Left renal pelvis (tissue), 4 donors: ENCODE measurements at places on chromosomes 5 and 9. TPM values are rescaled to one million over a fixed set of nuclear protein-coding genes. Genes with fewer than 3 reads are reported as not detected.

DNA sequence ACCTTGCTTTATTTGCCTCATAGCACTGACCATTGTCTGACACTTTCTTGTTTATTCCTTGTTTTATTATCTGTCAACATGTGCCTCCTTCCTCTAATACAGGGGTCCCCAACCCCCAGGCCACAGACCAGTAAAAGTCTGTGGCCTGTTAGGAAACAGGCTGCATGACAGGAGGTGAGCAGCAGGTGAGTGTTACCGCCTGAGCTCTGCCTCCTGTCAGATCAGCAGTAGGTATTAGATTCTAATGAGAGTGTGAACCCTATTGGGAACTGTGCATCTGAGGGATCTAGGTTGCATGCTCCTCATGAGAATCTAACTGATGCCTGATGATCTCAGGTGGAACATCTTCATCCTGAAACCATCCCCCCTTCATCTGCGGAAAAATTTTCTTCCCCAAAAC, 228.0 kb downstream of the HINT1 start:
- DNase-seq = no peak

GRCh38 chr5:45643056-45643455, 53.1 kb downstream of the HCN1 start:
- no peak for DNase-seq

- DNase-seq = no peak
Observed at GRCh38 chr5:97570242-97570641, 387.2 kb upstream of the RIOK2 start.

DNA sequence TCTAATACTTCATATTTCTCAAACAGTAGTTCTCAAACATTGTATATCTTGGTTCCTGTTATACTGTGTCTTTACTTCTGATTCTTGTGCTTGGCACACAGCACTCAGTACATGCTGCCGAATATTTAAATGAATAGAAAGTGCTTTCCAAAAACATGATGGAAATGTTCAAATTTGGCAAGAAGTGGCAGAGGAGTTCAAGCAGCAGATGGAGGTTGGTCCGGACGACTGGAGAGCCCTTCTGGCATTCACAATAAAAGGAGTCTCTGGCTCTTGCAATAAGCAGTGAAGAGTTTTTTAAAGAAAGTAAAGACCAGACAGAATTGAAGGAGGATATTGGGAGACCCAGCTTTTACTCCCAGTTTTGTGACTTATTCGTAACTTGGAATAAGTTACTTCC, 36.3 kb downstream of the TSTD2 start:
- no peak for DNase-seq

DNA sequence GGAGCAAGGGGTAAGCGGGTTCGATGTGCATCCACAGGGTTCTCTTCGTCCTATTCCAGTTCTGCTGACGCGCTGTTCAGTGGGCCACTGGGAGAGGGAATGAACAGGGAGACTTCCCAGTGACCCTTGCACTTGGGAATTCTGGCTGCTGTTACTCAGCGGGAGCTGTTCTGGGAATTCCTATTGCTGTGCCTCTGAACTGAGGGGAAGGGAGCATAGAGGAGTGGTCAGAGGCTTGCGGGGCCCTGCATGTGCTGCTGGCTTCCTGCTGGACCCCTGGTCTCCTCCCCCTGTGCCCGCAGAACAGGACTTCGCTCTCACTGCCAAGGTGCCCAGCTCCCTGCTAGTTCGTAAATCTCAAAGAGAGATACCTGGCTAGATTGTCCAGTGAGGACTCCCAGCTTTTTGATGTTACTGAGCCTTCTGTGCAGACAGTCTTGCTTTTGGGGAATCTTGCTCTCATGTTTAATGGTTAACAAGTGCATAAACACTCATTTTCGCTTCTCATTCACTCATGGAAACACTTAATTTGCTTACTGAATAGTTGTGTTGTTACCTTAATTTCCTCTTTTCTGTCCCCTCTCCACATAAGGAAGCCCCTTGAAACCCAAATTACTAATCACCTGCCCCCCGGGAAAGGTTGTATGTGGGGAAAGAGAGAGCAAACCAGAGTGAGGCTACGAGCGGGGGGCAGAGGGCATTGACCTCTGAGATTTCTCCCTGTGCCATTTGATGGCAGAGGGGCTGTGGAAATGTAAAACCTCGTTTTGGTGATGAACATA, 5.9 kb downstream of the TRIO start:
- DNase-seq = no peak

- no peak for DNase-seq
Observed at GRCh38 chr5:94700592-94700991, 82.1 kb downstream of the SLF1 start.

GRCh38 chr5:150239794-150240122, 49.8 kb downstream of the CAMK2A start:
- no peak for DNase-seq

- DNase-seq = no peak
Observed at GRCh38 chr5:163385824-163386223, 51.6 kb upstream of the CCNG1 start.

- DNase-seq = no peak
Observed at GRCh38 chr9:38355115-38355514, 37.4 kb upstream of the ALDH1B1 start.

DNA sequence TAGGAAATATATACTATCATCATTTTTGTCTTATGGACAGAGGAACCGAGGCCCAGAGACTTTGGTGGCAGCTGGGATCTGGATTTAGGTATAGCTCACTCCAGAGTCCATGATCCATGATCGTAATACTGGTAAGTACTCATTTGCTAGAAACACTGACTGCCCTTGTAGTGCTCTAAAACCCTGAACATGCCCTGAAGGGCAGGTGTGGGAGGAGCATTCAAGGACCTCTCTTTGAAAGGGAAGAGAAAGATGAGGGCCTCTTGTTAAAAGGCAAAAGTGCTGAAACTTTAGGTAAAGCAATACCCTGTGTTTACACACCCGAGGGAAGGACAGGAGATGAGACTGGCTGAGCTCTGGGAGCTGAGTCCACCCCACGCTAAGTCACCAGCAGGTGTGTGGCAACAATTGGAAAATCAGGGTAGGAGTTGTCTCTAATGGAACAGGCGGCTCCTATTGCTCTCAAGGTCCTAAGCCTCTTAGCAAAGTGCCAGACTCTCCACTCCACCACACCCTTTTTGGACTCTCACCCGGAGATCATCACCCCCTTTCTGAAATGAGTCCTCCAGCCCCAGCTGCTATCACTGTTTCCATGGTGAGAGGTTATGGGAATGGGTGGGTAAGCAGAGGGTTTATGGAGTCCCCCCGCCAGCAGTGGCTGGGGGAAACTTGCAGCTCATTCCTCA, 34.8 kb downstream of the TRPC7 start:
- no peak for DNase-seq

DNA sequence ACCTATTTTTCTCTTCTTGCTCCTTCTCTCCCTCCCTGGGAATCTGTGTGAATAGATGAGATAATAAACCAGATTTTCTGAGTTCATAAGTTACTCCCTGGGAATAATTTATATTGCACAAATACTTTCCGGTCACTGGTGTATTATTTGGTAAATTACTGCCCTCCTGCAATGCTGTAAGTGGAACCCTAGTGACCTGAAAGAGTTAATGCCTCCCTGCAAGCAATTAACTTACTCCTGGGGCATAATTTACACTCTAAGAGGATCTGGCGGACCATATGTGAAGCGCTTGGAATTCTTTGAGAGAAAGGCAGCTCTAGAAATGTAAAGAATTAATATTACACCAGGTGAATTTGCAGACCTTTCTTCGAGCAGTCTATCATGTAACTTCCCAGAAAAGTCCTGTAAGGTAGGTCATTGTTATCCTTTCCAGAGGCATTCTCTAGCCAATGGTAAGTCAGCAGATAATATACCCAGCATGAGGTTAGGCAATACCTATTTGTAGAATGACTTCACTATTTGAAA, 7.0 kb upstream of the GDNF start:
- DNase-seq = no peak

DNA sequence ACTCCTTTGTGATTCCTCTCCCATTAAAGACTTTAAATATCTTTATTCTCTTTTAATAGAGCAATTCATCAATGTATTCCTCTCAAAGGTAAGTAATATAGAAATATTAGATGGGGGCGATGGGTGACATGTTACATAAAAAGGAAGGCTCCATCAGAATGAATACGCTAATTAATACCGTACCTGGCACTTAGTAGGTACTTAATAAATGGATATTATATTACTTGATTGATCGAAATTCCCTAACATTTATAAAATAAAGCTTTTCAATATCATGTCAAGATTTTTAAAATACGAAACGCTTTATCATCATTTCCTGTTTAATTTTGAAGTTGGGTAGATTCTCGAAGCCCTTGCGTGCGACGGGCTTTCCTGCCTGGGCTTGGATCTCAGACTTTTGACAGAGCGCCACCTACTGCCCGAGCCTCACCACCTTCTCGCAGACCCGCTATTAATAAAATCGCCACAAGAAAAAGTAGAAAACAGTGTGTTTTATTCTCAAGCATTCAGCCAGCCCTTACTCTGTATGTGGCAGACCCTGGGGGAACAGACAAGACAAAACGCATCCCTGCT, 99.4 kb downstream of the C5orf15 start:
- DNase-seq = peak; percentile 36

GRCh38 chr9:98829766-98830165, 22.3 kb downstream of the GALNT12 start:
- DNase-seq = no peak

GRCh38 chr5:54835647-54836046, 149.7 kb downstream of the ESM1 start:
- DNase-seq = no peak

- DNase-seq = no peak
Observed at GRCh38 chr5:95562282-95562681, 7.4 kb downstream of the ARSK start.

GRCh38 chr9:40927260-40927631, 201.2 kb downstream of the FOXD4L6 start:
- no peak for DNase-seq

GRCh38 chr9:134670042-134670525, 28.5 kb downstream of the COL5A1 start:
- no peak for DNase-seq

DNA sequence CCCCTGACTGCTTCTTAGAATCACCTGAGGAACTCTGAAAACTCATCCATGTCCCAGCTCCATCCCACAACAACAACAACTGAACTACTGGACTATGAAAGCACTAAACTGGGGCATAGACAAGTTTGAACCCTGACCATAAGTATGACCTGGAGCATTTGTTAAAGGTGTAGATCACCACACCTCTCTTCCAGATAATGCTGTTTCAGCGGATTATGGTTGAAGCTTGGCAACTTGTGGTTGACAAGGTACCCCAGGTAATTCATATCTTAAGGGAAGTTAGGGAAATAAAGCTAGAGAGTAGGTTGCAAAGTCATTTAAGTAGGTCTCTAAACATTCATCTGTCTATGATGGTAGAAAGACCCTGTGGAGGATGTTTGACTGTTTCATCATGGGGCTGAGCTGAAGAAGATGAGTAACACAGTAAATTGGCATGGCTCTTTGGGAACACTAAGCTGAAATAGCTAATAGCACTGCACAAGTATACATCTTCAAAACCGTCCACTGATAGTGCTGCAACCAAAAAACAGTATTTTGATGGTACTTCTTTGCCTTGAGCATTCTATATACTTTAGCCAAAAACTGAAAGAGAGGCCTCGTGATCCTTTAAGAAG, 80.2 kb downstream of the TMEM174 start:
- no peak for DNase-seq

DNA sequence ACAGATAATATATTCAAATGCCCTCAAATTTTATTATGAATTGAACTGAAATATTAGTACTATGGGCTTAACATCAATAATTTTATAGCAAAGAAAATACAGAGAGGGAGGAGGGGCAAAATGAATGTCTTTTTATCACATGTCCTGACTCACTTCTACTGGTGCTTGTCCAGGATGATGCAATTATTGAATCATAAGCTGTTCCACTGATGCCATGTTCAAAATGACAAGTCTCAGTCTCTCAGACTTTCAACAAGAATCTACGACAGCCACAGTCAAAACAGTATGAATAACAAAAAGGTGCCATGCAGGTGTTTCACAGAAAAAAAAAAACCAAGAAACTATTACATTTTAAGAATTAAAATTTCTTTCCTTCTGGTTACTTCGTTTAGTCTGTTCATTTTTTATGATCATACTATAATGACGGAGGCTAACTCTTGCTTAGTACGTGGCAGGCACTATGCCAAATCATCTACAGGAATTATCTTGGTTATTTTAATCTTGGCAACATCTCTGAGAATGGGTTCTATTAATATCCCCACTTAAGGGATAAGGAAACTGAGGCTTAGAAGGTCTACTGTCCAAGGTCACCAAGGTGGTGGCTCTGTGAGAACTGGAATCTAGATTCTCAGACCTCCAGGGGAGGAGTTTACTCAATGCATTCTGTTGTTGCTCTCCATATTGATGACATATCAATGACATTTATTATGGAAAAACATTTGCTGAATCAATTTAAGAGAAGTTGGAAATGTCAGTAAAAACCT, 61.5 kb downstream of the NR3C1 start:
- DNase-seq = no peak

DNA sequence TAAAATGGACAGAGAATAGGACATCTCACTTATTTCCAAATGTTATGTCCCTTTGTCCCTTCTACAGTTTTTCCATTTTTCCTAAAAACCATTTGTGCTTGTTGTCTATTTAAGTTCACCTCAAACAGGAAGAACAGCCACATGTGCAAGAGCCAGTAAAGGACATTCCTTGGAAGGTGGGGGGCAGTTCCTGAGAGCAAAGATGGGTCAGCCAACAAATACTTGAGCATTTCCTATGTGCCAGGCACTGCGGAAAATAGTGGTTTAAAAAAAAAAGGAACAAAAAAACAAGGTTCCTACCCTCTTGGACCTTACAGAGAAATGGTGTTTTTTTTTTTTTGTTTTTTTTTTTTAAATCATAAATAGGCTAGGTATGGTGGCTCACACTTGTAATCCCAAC, 26.8 kb downstream of the ANP32B start:
- no peak for DNase-seq

GRCh38 chr5:42924226-42924625, 112.5 kb upstream of the SELENOP start:
- DNase-seq = no peak

DNA sequence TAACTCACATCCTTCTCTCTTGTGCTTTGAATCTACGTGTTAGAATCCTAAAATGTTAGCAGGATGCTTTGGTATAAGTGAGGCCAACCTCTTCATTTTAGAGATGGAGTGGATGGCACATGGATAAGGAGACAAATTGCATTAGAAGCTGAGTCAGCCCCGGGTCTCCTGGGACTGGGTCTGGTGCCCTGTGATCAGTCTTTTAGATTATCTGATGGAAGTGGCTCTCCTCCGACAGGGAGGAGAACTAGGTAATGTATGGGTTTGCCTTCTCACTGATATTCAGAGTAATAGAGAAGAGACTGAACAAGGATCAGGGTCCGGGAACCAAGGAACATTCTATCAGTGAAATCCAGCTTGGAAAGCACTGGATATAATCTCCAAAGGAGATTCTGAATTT, 74.9 kb upstream of the TNFSF8 start:
- no peak for DNase-seq

The GARIN3 gene
- polyA plus RNA-seq = not detected

The DRD1 gene
- polyA plus RNA-seq = 0.06 TPM

The PCSK1 gene
- polyA plus RNA-seq = 0.10 TPM

The MYORG gene
- 6.0 TPM for polyA plus RNA-seq

The PCDHA1 gene
- 0.06 TPM for polyA plus RNA-seq

The ZNF79 gene
- 6.6 TPM for polyA plus RNA-seq

The SLC45A2 gene
- 0.29 TPM for polyA plus RNA-seq

The PPP3R2 gene
- 0.17 TPM for polyA plus RNA-seq

The PCDHA13 gene
- not detected for polyA plus RNA-seq

The SLCO4C1 gene
- polyA plus RNA-seq = 24.2 TPM

The SLC4A9 gene
- polyA plus RNA-seq = 18.2 TPM

The CCNI2 gene
- 3.5 TPM for polyA plus RNA-seq

The MCTP1 gene
- polyA plus RNA-seq = 4.0 TPM
